ENCODE measurements at places on chromosomes 16 and 17.

- DNase-seq = no peak
Observed at GRCh38 chr16:64398793-64399192, 723.1 kb downstream of the CDH11 start.

DNA sequence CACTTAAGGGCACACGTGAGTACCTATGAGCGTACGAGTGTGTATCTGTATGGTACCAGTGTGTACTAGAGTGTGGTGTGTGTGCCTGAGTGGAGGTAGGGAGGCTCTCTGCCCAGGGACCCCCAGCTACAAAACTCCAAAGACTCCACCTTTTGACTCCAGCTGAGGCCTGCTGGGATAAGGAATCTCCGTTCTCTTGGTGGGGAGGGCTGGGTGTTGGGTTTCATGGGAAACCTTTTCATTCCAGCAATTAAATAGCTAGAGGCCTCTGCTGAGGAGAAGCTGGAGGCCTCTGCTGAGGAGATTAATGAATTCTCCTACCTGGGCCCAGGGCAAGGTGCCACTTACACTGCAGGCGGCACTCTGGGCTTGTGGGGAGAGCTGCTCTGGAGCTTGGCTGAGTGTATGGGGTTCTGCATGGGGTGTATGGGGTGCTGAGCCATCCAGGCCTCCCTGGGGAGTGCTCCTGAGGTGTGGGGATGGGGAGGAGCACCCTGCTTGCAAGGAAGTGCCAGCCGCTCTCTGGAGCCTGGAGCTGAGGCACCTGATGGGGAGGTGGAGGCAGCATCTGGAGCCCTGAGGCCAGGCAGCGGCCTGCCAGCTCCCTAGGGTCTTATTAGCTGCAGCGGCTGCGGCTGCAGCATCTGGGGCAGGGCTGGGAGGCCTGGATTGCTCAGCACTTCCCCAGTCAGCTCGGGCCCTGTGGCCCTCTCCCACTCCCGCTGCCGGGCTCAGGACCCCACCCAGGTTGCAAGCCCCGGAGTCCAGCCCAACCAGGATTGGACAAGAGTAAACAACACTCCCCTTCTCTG is 4.6 kb downstream of the ANKRD13B start:
- DNase-seq = peak; percentile 42

DNA sequence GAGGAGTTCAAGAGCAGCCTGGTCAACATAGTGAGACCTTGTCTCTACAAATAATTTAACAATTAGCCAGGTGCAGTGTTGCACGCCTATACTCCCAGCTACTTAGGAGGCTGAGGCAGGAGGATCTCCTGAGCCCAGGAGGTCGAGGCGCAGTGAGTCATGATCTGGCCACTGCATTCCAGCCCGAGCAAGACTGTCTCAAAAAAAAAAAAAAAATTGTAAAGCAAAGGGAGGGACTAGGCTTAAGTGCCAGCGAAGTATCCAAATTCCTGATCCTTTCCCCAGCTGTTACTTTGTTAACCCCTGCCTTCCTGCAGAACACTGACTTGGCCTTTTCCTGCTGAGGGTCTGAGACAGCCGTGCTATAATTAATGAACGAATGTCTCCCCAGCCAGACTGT is 2.7 kb downstream of the GDPD3 start:
- no peak for DNase-seq

GRCh38 chr17:57542510-57542909 is 202.6 kb downstream of the CCDC182 start:
- no peak for DNase-seq

GRCh38 chr17:66549731-66550207 is 247.4 kb downstream of the PRKCA start:
- no peak for DNase-seq

GRCh38 chr16:86050591-86051367 is 151.8 kb downstream of the IRF8 start:
- DNase-seq = peak; percentile 5

DNA sequence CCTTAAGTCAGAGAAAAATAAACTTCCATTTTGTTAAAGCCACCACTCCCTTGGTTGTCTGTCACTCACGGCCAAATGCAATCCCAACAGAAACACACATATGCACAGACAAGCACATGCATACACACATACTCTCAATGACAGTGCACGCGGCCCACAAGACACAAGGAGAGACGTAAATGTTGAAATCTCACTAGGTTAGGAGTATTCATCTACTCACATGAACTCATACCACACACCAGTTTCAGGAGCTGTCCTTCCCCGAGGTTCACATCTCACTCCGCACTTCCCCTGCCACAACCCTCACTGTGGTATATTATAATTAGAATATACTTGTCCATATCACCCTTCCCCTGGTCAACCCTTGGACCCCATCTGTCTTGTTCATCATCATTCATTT is 30.5 kb upstream of the CRYBA1 start:
- DNase-seq = no peak

- DNase-seq = no peak
Observed at GRCh38 chr16:66908116-66908515, 10.6 kb downstream of the CDH16 start.

DNA sequence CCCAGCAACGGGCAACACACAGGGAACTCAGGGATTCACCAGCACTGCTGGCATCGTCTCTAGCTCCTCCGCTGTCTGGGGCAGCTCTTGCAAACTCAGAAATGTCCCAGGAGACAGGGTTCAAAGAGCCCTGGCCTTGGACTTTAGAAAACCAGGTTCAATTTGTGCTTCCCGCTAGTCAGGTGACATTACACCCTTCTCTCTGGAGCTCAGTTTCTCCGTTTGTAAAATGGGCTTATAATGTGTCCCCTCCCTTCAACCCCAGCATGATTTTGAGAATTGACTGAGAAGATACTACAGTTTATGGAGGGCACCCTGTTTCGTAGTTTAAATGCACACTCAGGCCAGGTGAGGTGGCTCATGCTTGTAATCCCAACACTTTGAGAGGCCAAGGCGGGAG is 1.9 kb upstream of the MYCBPAP start:
- DNase-seq = no peak

GRCh38 chr17:40457964-40458791 is 14.9 kb downstream of the IGFBP4 start:
- peak; percentile 73 for DNase-seq

DNA sequence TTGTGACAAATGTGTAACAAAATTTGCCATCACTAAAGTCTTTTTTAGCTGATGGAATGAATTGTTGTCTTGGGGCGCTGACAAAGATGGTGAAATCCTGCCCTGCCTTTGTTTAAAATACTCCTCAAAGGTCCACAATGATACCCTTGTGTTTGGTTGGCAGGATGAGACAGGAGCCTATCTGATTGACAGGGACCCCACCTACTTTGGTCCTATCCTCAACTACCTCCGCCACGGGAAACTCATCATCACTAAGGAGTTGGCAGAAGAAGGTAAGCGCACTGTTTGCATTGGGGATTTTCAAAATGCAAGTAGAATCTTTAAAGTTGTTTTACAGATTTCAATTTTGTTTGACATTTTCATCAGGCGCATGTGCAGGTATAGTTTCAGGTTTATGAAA is 2.0 kb downstream of the KCTD2 start:
- DNase-seq = no peak

DNA sequence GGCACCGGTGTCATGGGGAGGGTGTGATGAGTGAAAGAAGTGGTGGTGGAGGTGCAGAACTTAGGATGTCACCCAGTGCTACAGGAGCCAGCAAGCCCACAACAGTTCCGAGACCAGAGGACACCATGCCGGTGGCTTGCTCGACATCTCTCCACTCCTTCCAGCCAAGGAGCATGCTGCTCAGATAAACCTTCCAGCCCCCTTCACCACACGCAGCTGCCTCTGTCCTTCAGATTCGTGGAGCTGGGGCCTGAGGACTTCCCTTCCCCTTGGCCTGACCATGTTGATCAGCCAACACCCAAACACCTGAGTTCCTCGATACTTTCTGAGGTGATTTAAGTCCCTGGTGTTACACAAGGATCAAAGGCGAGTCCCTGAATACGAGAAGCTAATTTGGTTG is 188.8 kb upstream of the FOXF1 start:
- no peak for DNase-seq

Data from left hindlimb (tissue), 1 donor.